ENCODE measurements at places on chromosomes 11 and 22.

DNA sequence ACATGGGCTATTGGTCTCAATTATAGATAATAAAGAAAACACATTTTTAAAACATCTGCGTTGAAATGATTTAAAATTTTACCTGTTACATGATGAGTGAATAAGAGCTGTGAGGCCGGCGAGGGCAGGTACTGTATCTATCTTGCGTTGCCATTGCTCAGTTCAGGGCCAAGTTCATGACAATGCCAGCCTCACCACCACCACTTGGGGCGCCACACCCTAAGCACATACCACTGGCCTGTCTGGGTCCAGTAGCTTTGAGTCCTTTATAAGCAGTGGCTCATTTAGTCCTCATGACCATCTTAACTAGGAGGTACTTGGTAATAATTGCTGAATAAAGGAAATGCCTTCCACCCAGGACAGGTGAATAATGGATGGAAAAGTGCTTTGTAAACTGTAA lies 14.5 kb upstream of the MB start:
- DNase-seq, result no peak

GRCh38 chr22:46731246-46732040 lies 6.6 kb downstream of the CERK start:
- DNase-seq, result no peak

DNA sequence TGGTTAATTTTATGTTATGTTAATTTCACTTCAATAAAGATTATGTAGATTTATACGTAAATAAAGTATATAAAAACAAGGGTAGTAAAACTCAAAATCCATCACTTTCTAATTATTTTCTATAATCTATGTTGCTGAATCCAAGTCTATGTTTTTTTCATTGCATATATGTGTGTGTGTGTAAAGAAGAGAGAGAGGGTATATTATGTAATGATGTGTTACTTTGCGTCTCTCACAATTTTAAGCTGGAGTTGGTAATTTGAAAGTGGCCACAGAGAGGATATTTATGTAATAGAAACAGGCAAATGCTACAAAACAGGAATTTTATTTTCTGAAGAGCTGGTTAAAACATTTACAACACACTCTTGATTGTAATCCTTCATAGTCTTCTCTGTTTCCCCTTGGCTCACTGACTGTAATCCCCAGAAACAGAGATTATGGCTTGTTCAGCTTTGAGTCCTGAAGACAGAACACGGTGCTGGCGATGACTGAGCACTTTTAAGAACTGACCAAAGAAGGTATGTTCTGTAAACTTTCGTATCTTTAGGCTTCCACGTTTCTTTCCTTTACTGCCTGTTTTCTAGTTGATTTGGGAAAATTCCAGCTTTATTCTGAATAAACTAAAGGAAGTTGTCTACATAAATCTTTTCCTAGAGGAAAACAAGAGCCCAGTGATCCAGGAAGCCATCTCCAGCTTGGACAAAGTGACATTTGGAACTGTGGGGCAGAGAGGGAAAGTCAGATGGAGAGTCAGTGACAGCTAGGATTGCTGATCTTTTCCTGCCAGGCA lies 43.6 kb downstream of the OR2AG2 start:
- peak; percentile 31 for DNase-seq

GRCh38 chr22:41239443-41240128 lies 1.1 kb downstream of the CHADL start:
- no peak for DNase-seq

DNA sequence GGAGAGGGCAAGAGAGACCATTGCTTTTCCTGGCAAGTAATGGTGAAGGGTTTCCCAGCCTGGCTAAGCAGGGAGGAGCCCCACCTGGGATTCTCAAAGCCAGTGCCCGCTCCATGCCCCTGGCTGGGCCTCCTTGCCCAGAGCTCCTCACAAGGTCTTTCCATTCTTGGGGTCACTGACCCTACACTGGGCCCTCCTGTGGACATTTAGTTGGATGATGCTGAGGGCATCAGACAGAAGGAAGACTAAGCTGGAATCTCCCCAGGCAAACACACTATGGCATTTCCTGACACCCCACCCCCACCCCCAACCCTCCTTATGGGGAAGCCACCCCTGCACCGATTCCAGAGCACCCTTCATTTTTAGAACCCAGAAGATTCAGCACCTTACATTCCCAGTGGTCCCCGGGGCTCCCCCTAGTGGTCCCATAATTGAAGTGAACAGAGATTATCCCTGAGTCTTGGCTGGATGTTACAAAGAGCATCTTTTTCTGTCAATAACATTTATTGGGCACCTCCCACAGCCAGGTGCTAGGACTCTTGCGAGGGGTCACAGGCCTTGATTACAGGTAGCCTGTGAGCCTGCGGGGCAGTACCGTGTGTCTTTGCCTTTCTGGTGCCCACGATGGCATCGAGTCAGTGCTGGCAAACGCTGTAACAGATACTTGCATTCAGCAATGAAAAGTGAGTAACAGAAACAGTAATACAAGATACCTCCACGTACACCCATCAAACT lies 548.5 kb downstream of the BUD13 start:
- DNase-seq, result no peak

- no peak for DNase-seq
Observed at GRCh38 chr22:49686495-49687219, 141.0 kb downstream of the BRD1 start.

DNA sequence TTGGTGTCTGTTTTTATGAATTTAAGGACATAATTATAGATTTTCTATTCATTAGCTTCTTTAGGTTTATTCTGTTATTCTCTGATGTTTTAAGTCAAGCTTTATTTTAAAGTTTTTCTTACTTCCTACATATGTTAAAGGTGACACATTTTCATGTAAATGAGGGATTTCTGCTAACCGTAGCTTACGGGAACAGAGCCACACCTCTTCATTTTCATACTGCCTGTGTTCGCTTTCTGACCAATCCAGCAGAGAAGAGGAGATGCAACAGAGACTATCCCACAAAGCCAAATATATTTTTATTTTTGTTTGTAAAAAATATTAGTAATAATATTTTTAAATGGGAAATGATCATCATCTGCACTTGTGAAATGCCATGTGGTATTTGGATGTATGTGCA lies 774.1 kb downstream of the BRD1 start:
- DNase-seq, result no peak

GRCh38 chr22:29112681-29113080 lies 39.8 kb downstream of the KREMEN1 start:
- DNase-seq, result no peak

DNA sequence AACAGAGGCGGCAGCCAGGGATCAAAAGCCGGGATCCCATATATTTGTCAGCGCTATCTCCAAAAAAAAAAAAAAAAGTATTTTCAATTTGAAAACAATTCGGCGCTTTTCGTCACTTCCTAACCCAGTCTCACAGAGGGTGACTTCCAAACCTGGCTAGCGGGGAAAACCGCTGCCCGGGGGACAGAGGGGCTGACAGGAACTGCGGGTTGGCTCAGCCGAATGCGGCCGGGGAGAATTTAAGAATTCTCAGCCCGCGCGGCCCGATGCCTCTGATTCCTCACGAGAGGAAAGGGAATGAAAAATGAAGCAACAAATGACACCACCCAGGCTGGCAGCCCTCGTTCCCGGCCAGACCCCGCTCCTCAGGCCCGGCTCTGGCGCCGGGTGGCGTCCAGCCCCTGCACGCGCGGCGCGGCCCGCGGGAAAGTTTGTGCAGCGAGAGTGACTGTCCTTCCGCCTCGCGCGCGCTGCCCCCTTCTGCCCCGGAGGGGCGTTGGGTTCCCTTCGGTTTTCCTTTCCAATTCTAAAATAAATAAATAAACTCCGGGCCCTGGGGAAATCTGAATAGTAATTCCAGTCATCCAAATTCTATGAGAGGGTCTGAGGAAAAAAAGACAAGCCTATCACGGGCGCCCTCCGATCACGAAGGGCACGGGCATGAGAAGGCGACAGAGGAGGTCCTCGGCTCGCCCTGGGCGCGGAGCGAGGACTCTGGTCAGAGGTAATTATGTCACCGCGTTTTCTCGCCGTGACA lies 4.8 kb upstream of the PAX6 start:
- no peak for DNase-seq

- peak; percentile 90 for DNase-seq
Observed at GRCh38 chr22:23466351-23466750, 113.7 kb downstream of the IGLL1 start.
